Articular chondrocyte of knee joint (primary cell): ENCODE measurements at places on chromosomes 6 and 20. TPM values are rescaled to one million over a fixed set of nuclear protein-coding genes. Genes with fewer than 3 reads are reported as not detected.

Gene PHIP
- total RNA-seq: 30.4 and 35.1 TPM in 2 replicates

Gene HRH3
- not detected in 2 replicates for total RNA-seq

Gene CPXM1
- total RNA-seq: 0.13 and 0.22 TPM in 2 replicates

Gene SSTR4
- not detected in 2 replicates for total RNA-seq

Gene RAB44
- total RNA-seq: under 0.01 and 0.13 TPM in 2 replicates

Gene HCK
- total RNA-seq: 0.11 TPM in 1 of 2 replicates, not detected in the other

Gene RTN4IP1
- 5.8 and 7.6 TPM in 2 replicates for total RNA-seq

Gene CDH4
- total RNA-seq: not detected in 2 replicates

Gene TFAP2A
- total RNA-seq: 0.11 and 0.39 TPM in 2 replicates

Gene AMD1
- 73.7 and 74.5 TPM in 2 replicates for total RNA-seq

Gene STMND1
- total RNA-seq: not detected in 2 replicates

Gene TTK
- 14.0 and 21.8 TPM in 2 replicates for total RNA-seq
